NCI-H69 (cell line): ENCODE measurements at places on chromosomes 16 and 17.
A peak's percentile ranks its signal among the peaks of the same experiment; 100 is the strongest.

- DNase-seq, result no peak
Measured at GRCh38 chr17:9329251-9329921, 246.2 kb downstream of the STX8 start.

DNA sequence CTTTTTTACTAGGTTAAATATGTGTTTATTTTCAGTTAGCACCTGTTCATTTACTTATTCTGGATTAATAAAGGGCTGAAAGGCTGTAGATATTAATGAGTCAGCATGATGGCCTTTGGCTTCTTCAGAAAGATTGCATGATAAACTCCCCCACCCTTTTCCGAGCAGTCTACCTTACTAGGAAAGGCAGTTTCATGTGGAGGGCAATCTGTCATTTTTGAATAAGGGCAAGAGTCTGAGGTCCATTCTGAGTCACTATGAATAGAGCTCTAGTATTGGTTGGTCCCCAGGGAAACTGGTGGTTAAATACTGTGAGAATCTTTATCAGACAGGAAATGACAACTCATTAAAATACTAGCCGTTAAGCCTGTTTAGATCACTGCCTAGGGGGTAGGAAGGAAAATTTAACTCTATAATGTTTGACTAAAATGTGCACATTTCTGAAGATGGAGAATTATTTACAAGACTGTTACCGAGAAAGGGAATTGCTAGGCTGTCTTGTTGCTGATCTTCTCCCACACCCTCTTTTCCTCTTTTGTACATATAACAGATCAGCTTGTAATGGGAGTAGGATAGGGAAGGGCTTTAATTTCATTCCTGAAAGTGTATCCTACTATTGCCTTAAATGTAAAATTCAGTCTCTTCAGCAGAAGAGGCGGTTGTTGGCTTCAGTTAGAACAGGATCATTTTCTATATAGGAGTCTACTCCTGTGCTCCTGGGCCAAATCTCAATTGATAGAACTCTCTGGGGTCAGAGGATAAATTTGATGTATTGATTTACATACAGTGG lies 63.3 kb downstream of the TUBD1 start:
- peak; percentile 100 for DNase-seq

- DNase-seq, result peak; percentile 57
Measured at GRCh38 chr17:37405955-37406634, 541 bp downstream of the ACACA start.

DNA sequence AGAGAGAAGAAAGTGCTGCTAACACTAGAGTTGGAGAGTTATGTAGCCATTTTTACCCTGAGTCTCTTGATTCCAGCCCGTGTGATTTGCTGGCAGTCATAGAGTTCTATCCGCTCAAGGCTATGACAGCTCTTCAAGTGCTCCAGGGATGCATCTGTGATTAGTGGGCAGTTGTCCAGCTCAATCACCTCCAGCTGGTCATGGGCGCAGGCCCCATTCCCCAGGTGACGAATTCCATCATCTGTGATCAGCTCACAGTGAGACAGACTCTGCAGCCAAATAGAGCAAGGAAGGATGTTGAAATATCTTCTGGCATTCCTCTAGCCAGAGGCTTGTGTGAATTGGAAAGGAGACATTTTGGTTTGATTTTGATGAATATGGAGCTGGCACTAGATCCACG lies 38.4 kb upstream of the STAC2 start:
- DNase-seq, result no peak

GRCh38 chr17:44241106-44241624 lies 21.7 kb upstream of the UBTF start:
- no peak for DNase-seq

DNA sequence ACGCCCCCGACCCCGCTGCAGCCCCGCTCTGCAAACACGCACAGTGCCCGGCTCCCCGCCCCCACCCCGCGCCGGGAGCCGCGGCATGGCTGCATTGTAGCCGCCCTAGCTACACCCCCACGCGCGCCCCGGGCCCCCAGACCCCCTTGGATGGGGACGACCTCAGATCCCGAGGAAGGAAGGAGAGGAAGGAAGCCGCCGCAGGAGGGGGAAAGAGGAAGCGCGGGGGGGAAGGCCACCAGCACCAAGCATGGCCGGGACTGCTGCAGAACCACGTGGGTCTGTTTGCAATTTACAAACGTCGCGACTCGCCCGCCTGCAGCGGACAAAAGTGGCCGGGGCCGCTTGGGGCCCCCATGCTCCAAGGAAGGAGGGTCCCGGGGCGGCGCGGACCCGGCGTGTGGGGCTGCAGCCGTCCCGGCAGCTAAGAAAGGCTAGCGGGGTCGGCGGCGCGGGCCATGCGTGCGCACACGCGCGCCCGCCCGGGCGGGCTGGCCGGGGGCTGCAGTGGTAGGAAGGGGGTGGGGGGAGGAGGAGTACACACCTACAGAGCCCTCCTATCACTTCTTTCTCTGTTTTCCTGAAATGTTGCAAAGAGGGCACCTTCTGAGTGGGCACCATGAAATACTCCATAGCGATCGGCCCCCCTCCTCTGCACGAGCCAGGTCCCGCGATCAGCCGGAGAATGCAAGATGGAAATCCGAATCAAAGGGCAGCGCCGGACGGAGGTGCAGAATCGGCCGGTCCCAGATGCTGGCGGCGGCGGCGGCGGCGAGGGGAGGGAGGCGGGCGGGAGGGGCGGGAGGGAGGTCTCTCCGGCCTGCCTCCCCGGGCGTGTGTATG lies 488 bp downstream of the TFAP4 start:
- peak; percentile 83 for DNase-seq

DNA sequence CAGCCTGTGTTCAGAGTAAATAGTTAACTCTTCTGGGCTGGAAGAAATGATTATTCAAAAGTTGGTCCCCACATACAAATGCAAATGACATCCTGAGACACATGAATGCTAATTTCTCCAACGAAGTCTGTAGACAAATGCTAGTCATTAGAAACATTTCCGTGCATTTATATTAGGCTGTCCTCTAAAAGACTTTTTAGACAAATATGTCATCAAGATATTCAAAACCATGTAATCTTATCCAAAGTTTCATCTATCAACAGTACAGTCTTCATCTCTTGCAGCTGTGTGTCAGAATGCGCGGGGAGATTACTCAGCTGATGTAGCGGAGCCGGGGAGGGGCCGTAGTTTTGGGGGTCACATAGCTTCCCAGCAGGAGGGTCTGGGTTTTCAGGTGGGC lies 33.8 kb upstream of the MAF start:
- no peak for DNase-seq

DNA sequence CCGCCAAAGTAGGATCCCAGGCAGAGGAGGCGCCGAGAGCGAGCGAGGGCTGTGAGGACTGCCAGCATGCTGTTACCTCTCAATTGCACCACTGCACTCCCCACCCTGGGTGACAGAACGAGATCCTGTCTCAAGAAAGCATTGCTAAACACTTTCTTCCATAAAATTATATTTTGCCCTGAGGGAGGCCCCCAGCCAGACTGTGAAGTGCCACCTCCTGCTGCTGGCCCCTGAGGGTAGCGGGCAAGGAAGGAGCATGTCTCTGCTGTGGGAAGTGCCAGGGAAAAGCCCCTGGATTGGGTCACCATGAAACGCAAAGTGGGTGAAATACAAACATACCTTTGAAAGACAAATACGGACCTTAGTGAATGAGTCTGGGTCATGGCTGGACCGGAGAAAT lies 78.0 kb upstream of the AMZ2 start:
- DNase-seq, result peak; percentile 33

DNA sequence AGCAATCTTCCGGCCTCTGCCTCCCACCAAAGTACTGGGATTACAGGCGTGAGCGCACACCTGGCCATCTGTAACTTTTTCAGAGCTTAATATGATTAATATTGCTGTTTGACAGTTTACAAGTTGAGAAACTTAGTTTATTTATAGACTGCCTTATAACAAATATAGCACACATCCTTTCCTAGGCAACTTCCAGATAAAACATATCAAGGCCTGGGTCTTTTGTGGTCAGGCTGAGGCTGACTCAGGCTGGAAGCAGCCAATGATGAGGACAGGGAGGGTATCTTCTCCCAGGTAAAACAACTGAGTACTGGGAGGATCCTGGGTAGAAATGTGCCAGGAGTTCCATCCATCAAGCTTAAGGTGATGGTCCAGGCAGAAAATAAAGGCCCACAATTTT lies 16.2 kb downstream of the LUC7L start:
- no peak for DNase-seq

- DNase-seq, result peak; percentile 43
Measured at GRCh38 chr17:73308017-73308823, 3.6 kb downstream of the CDC42EP4 start.

DNA sequence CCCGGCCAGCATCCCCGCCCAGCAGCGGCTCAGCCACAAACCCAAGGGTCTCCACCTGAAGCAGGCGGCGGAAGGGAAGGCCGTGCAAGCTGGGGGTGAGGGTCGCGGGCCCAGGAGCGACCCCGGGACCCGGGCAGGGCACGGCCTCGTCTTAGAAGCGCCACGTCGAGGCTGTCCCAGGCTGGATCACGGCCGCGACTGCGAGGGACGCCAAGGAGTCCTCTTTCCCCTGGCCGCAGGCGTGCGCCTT lies 538 bp upstream of the CCNF start:
- no peak for DNase-seq

GRCh38 chr16:71264299-71264698 lies 24.9 kb downstream of the CMTR2 start:
- peak; percentile 10 for DNase-seq

- DNase-seq, result no peak
Measured at GRCh38 chr16:22358000-22358399, 16.4 kb downstream of the CDR2 start.

GRCh38 chr16:48580925-48581500 lies 29.0 kb downstream of the N4BP1 start:
- no peak for DNase-seq

GRCh38 chr17:77909236-77909635 lies 49.3 kb upstream of the TNRC6C start:
- DNase-seq, result no peak

DNA sequence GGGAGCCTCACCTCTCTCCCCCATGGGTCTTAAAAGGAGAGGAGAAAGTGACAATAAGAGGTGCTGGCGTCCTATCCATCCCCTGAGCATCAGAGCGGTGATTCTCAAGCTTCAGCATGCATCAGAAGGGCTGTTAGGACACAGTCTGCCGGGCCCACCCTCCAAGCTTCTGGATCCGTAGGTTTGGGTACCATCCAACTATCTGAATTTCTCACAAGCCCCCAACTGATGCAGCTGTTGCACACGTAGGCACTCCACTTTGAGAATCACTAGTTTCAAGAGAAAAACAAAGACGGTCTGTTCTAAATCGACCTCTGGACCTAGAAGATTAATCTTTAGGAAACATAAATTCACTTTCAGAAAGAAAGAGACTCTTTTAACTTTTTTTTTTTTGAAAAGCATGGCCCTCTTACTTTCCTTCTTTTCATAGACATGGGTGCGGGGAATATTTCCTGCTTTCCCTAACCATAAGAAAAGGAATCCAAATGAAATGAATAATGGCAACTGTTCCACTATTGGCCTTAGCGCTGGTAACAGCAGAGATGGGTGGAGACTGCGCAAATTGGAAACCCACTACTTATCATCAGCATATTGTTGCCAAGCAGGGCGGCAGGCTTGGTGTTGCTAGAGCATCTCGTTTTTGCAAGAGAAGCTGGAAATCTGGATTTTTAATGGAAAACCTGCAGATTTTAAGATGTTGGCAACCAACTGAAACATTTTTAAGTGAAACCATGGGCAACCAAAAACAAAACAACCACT lies 144.4 kb downstream of the GAS7 start:
- DNase-seq, result no peak

GRCh38 chr17:78652913-78653312 lies 75.7 kb upstream of the DNAH17 start:
- DNase-seq, result no peak

GRCh38 chr17:75386430-75386829 lies 19.0 kb downstream of the GRB2 start:
- DNase-seq, result no peak

GRCh38 chr17:32701871-32702270 lies 175.1 kb downstream of the MYO1D start:
- DNase-seq, result no peak

- DNase-seq, result peak; percentile 68
Measured at GRCh38 chr17:56173958-56174835, 20.9 kb downstream of the ANKFN1 start.

DNA sequence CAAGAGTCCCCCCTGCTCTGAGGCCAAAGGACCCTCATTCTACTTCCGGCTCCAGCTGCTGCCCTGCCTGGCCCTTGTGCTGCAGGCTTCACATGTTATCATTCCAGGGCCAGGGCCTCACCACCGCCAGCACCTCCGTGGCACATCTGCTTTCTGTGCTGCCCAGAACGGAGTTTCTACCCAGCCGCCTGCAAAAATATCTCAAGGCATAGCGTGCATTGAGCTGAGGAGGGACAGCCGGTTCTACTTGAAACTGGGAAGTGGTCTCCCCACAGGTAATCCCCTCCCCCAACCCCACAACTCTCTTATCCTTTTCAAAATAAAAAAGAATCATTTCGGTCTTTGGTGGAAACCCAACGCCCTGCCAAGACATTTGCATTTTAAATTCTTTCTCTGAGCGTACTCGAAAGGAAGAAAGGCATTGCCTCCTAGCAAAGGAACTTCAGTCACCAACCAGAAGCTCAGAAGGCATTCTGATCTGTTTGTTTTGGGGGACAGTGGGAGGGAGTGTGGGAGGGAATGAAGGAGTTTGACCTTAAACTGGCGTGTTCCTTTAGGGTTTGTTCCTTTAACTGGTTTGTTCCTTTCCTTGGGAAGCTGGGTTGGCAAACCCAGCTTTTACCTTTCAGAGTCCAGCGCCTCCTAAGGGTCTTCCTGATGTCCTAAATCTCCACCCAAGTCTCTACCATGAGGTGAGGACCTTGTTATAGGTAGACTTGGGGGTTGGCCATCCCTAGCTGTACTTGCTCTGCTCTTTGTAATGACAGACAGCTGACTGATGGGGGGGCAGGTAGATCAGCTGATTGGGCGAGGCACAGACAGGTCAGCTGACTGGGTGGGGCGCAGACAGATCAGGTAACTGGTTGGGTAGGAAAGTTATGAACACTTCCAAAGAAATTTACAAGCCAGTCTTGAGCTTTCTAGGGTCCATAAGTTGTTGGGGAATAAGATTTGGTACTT lies 33.4 kb upstream of the PIK3R6 start:
- no peak for DNase-seq

DNA sequence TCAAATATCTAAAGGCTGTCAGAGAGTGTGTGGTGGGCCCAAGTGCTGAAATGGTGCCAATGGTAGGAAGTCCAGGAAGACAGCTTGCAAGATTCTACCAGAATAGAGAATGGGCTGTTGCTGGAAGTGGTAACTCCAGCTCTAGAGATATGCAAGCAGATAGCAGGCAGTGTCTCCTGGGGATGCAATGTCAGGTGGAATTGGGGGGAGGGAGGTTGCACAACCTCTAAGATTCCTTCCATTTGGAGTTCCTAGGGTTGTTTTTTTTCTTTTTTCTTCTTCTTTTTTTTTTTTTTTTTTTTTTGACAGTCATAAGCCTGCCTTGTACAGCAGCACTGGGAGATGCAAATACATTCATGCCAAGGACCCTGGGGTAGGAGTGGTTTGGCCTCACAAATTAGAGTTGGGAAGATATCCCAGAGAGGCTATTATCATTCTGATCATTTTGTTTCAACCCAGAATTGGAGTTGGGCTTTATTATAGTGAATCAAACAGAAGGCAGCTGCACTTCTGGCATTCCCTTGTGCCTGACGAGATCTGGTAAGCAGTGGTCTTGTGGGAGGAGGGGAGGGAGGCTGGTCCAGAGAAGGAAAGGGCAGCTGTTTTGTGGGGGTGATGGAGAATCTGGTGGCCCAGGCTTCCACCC lies 51.1 kb downstream of the SLC6A2 start:
- no peak for DNase-seq

GRCh38 chr16:30677931-30678585 lies 19.8 kb downstream of the FBRS start:
- DNase-seq, result no peak

- no peak for DNase-seq
Measured at GRCh38 chr16:17668386-17668785, 197.6 kb upstream of the XYLT1 start.

- no peak for DNase-seq
Measured at GRCh38 chr16:25910971-25911370, 219.2 kb downstream of the HS3ST4 start.
